Right cardiac atrium (tissue), 5 donors: ENCODE measurements at places on chromosomes 16 and 17.
A peak's percentile ranks its signal among the peaks of the same experiment; 100 is the strongest.

- DNase-seq = no peak
These were observed 81.8 kb downstream of the AKAP1 start for GRCh38 chr17:57166803-57167202.

DNA sequence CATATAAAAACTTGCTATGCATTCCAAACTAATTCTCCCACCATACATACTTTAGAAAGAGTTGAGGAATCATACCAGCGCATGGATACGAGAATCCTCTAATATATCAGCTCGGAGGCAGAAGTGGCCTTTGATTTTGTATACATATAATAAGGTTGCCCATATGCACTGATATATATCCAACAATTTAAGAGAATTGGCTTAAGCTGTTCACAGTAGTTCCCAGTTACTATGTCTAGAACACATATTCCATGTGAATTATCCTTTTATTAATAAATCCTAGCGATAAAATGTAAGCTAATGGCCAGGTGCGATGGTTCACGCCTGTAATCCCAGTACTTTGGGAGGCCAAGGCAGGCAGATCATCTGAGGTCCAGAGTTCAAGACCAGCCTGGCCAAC lies 19.3 kb upstream of the ERN1 start:
- no peak for DNase-seq

- DNase-seq = no peak
These were observed 8.1 kb upstream of the C1QL1 start for GRCh38 chr17:44976206-44976605.

- no peak for DNase-seq
These were observed 108.3 kb downstream of the RBFOX1 start for GRCh38 chr16:7440886-7441400.

DNA sequence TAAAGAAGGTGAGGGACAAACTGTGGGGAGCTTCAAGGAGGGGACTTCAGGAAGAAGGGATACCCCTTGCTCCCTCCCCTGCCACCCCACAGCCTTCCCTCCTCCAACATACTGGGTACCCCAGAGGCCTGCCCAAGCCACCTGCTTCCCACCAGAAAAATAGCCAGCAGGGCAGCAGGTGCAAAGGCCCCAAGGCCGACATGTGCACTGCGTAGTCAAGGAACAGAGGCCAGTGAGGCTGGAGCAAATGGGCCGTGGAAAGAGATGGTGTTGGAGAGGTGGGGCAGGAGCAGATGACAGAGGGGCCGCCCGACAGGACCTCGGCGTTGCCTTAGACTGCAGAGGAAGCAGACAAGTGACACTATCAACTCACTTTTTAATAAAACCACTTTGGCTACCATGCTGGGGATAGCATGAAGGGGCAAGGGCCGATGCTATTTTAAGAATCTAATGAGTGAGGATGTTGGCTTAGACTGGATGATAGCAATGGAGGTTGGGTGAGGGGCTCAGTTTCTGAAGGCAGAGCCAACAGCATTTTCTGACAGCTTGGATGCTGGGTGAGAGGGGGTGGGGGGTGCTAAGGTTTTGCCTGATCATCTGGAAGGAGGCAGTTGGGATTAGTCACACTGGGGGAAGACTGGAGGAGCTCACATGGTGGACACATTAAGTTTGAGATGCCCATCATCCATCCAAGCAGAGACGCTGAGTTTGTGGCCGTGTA lies 72.8 kb upstream of the TOB1 start:
- DNase-seq = no peak

DNA sequence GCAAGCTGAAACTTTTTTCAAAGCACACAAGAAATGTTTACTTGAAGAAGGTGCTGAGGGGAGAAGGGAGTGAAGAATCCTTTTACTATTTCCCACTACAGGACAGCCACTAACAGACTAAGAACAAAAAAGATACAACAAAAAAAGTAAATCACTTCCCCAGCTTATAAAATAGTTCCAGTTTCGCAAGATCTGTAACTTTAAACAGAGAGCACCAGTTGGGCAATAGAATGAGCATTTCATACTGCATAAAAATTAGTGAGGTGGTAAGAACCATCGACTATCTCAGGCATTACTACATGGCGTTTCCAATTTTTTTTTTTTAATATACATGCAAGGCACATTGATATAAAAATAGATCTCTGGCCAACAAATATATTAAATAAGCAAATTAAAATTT lies 11.1 kb downstream of the CRYBA1 start:
- DNase-seq = no peak

- no peak for DNase-seq
These were observed 27.2 kb upstream of the ITGAX start for GRCh38 chr16:31327646-31328225.

DNA sequence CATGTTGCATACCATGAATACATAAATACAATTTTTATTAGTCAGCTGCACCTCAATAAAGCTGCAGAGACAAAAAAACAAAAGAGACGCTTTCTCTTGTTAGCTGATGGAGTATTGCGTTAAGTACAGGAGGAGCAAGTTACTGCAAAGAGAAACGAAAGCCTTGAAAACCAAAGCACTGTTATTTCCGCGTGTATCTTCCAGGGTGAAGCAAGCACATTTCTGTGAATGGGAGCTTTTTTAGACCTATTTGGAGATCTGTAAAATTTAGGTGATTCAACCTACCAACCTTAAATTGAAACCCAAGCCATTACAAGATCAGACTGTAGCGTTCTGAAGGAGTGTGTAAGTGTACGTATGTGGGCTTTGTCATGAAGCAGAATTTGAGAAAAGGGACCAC lies 390.4 kb downstream of the SOX9 start:
- DNase-seq = no peak

GRCh38 chr16:82807311-82807710 lies 180.5 kb downstream of the CDH13 start:
- DNase-seq = no peak

- DNase-seq = no peak
These were observed 759 bp upstream of the PAM16 start for GRCh38 chr16:4351880-4352279.

GRCh38 chr17:10003705-10004104 lies 98.6 kb upstream of the RCVRN start:
- no peak for DNase-seq

GRCh38 chr16:83856792-83857191 lies 42.1 kb upstream of the MLYCD start:
- no peak for DNase-seq

DNA sequence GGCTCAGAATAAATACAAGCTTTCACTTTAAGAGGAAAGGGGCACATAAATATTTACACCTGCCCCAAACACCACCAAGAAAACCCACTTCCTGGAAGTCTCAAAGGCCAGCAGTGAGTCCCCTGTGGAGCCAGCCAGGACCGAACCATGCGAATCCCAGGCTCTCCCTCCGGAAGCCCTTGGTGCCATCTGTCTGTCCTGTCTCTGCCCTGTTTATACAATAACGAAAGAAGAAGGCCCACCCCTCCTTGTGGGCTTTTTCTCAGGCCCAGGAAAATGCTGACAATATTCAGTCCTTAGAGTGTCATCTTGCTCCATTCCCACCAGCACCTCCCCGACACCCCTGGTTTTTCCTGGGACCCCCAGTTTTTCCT lies 3.6 kb upstream of the SLC6A4 start:
- no peak for DNase-seq

DNA sequence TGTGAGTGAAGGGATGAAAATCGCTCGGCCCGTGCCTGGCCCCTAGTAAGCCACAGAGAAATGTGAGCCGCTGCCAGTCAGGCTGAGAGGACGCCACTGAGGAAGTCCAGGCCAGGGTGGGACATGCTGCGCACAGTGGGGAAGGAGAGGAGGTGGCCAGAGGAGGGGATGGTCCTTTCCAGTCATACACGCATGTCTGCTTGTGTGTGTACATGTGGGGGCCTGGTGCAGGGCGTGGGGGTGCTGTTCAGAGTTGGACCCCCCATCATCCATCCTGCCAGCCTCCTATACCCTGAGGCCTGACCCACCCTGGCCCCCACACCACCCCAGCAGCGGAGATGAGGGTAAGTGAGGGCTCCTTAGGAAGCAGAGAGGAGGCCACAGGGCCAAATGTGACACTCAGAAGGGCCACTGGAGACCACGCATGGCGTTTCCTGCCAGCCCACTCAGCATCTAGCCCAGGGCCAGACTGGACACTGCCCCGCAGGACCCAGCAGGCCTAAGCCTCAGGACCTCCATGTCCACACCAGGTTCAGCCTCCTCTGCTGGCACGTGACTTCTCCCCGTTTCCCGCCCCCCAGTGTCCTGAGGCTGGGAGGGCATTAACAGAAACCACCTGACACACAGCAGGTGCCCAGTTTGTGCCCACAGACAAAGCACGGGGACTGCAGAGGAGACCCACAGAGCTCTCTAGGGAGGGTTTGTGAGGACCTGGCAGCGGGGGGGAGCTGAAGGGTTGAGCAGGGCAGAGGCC lies 7.0 kb downstream of the DOC2A start:
- peak; percentile 51 for DNase-seq

GRCh38 chr16:19583665-19584300 lies 28.3 kb downstream of the VPS35L start:
- no peak for DNase-seq

DNA sequence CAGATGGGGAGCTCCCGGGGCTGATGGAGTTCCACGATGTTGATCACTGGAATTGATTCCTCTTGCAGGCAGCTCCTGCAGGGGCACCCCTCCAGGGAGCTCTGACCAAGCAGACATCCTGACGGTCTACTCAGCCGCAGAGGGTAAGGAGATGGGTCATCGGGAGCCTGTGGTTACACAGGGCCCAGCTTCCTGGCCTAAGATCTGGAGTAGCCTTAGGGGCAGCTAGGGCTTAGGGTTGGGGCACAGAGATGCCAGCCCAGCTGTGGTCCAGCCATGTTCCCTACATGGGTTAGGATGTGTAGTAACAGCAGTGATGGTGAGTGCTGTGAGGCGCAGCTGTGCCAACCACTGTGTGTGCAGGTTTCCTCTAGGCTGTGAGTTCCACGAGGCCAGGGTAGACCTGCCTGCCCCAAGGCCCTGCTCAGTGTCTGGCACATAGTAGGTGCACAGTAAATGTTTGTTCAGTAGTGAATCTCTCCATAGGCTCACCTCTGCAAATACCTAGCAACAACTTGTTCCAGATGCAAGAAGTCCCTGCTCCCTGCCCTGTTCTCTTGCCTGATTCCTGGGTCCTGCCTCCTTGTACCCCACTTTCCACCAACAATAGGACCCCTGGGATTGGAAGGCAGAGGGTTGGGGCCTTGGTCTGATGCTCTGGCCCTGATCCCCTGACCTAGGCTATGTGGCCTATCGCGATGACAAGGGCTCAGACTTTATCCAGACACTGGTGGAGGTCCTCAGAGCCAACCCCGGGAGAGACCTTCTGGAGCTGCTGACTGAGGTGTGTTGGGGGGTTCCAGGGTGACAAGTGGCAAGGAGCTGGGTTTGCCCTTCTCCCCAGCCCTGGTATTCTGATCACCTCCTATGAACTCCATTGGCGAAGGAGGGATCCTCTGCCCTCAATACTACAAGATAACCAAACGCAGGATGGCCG lies 13.7 kb downstream of the ZNF213 start:
- no peak for DNase-seq

- no peak for DNase-seq
These were observed 800.8 kb downstream of the CDH11 start for GRCh38 chr16:64321066-64321465.

- peak; percentile 50 for DNase-seq
These were observed 9.8 kb downstream of the CBFA2T3 start for GRCh38 chr16:88966986-88967829.

- DNase-seq = no peak
These were observed 144.6 kb downstream of the C16orf95 start for GRCh38 chr16:87172632-87173031.

DNA sequence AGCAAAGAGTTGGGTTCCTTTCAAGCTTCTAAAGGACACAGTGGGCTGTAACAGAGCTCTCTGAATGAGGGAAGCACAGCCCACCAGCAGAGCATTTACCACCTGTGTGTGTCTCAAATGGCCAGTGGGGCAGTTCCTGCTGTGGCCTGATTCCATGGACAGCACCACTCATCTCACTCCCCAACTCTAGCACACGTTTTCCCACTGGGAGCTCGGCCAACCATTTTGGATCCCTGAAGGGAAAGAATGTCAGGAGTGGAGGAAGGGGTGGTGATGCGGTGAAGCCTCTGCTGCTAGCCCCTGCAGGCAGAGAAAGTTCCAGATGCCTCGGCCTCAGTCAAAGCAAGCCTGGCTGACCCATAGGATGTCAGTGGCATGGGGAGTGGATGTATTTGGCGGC lies 86.6 kb downstream of the PLXDC1 start:
- no peak for DNase-seq

DNA sequence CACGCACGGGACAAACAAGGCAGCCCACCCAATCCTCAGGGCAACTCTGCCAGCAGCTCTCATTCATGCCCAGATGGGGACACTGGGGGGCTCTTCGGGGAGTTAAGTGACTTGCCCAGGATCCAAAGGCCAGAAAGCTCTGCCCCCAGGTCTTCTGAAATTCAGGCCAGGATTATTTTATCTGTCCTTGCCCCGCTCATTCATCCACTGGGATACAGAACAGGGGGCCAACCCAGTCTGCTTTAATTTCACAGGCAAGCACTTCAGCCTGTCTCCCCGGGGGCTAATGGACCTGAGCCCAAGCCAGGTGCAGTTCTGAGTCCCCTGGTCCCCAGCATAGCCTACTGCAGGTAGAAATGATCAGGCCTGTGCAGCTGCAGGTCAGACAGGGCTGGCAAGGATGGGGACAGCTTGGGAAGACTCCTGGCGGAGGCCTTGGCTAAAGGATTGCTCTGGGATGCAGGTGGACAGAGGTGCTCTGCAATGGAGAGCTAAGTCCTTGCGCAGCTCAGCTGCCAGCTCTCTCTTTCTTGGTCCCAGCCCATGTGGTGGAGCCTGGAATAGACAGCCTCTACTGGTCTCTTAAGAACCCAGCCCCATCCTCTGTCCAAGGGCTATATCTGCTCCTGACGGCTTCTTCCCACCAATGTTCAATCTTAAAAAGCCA lies 766 bp upstream of the B3GNT9 start:
- no peak for DNase-seq

DNA sequence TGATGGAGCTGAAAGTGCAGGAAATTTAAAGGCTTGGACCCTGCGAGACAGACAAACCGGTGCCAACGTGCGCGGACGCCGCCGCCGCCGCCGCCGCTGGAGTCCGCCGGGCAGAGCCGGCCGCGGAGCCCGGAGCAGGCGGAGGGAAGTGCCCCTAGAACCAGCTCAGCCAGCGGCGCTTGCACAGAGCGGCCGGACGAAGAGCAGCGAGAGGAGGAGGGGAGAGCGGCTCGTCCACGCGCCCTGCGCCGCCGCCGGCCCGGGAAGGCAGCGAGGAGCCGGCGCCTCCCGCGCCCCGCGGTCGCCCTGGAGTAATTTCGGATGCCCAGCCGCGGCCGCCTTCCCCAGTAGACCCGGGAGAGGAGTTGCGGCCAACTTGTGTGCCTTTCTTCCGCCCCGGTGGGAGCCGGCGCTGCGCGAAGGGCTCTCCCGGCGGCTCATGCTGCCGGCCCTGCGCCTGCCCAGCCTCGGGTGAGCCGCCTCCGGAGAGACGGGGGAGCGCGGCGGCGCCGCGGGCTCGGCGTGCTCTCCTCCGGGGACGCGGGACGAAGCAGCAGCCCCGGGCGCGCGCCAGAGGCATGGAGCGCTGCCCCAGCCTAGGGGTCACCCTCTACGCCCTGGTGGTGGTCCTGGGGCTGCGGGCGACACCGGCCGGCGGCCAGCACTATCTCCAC lies at the start of gene NOG:
Gene NOG, plus strand, starts transcription at position 54 of the 674 bp plus-strand sequence. Its CDS starts 525 bp downstream, at position 579.
- peak; percentile 84 for DNase-seq

- DNase-seq = peak; percentile 75
These were observed 454 bp downstream of the CCDC40 start for GRCh38 chr17:80036715-80037477.
